SK-N-MC (cell line): ENCODE measurements at places on chromosomes 11 and 22.

DNA sequence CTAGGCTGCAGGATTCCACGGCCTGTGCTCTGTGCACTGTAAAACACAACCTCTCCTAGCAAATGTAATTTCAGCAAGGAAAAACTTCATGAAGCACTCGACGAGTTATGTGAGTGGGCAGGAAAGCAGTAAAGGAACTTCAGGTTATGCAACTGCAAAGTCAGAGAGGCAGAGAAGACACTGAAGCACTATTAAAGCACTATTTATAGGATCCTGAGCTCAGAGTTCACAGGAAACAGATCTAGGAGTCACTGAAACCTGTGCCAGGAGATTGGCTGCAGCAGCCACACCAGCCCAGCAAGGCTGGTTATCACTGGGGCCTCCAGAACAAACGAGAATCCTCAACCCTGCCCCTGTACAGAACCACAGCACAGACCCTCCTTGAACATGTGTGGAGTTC is 2.5 kb downstream of the SMIM35 start:
- no peak for DNase-seq

- DNase-seq, result no peak
These were observed 98.0 kb downstream of the SLC36A4 start for GRCh38 chr11:93099806-93100205.

- no peak for DNase-seq
These were observed 28.6 kb downstream of the SCUBE1 start for GRCh38 chr22:43314611-43315010.

GRCh38 chr11:116794851-116795250 is 3.2 kb upstream of the APOA5 start:
- DNase-seq, result no peak

DNA sequence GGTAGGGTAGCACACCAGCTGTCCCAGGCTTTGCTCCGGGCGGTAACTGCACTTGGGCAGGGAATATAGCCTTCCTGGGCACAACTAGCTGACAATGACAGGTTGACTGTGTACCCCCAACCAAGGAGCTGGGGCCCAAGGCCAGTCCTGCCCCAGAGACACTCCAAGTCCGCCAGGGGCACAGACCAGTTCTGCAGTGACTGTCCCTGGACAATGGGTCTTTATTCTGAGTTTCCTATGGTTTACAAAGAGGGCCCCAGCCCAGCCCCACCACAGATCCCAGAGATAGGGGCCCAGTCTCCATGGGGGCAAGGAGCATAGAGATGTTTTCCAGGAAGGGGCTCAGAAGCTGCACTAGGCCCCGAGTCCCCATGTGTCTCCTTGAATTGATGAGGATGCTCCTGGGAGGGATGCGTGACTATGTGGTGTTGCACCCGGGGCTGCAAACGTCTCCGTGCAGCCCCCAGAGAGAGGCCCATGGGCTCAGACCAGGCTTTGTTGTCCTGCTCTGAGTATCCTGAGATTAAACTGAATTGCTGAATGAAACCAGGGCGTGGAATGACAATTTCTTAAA is 48.4 kb downstream of the CD6 start:
- no peak for DNase-seq
